ENCODE measurements at places on chromosomes 7 and 10. TPM values are rescaled to one million over a fixed set of nuclear protein-coding genes. Genes with fewer than 3 reads are reported as not detected.

Gene BLNK
- 22.0 TPM for polyA plus RNA-seq

Gene PON1
- not detected for polyA plus RNA-seq

Gene TFAM
- 7.5 TPM for polyA plus RNA-seq

Gene CNTNAP2
- 0.31 TPM for polyA plus RNA-seq

Gene ACSM6
- 0.13 TPM for polyA plus RNA-seq

Gene HYAL4
- 0.78 TPM for polyA plus RNA-seq

Gene PHKG1
- 1.0 TPM for polyA plus RNA-seq

Gene CYP3A7
- polyA plus RNA-seq: not detected

Gene SLC26A5
- 0.46 TPM for polyA plus RNA-seq

Gene C10orf53
- polyA plus RNA-seq: not detected

Gene SUMF2
- 40.8 TPM for polyA plus RNA-seq

Gene CDC14C
- not detected for polyA plus RNA-seq

Gene EGR2
- 0.46 TPM for polyA plus RNA-seq

Gene CLEC5A
- 1.4 TPM for polyA plus RNA-seq

Gene COL1A2
- 32.2 TPM for polyA plus RNA-seq

Gene TFR2
- 5.1 TPM for polyA plus RNA-seq

Gene TUBAL3
- 0.19 TPM for polyA plus RNA-seq

Gene CLCN1
- 0.28 TPM for polyA plus RNA-seq

Gene KLF14
- polyA plus RNA-seq: not detected

Gene CPVL
- polyA plus RNA-seq: 4.1 TPM

Gene LRIT1
- not detected for polyA plus RNA-seq

Gene FAM25C
- polyA plus RNA-seq: not detected

Gene PKD2L1
- polyA plus RNA-seq: not detected

Gene C10orf71
- polyA plus RNA-seq: not detected

Gene ADCY1
- polyA plus RNA-seq: 1.1 TPM

Gene MYOZ1
- polyA plus RNA-seq: 0.19 TPM

Gene SFTPA1
- polyA plus RNA-seq: not detected

Gene KLF6
- polyA plus RNA-seq: 25.9 TPM

Gene GLI3
- polyA plus RNA-seq: 2.8 TPM

Gene HTR5A
- not detected for polyA plus RNA-seq

Gene IDE
- polyA plus RNA-seq: 6.9 TPM

Gene WEE2
- not detected for polyA plus RNA-seq

Gene ANKRD61
- polyA plus RNA-seq: not detected

Gene ARF5
- polyA plus RNA-seq: 223 TPM

Gene GLRX3
- polyA plus RNA-seq: 59.9 TPM

Data from stomach (tissue), 19 donors.